ENCODE measurements at places on chromosomes 5 and 9.

- no peak for DNase-seq
Observed at GRCh38 chr9:104240890-104241289, 146.8 kb downstream of the SMC2 start.

DNA sequence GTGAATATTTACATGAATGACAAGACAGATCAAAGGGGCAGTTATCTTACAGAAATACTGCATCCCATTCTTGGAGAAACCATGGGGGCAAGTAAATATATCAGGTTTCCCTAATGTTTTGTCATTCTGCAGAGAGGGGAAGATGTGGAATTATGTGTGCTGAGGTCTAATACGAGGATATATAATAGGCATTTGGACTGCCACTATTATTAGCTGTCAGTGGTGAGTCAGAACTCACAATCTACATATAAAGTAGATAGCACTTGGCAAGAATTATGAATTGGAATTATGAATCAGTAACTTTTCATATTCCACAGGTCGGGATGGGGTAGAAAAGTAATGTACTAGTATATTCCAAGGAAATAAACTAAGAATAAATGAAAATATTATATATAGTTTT lies 121.7 kb downstream of the GIN1 start:
- DNase-seq: no peak

DNA sequence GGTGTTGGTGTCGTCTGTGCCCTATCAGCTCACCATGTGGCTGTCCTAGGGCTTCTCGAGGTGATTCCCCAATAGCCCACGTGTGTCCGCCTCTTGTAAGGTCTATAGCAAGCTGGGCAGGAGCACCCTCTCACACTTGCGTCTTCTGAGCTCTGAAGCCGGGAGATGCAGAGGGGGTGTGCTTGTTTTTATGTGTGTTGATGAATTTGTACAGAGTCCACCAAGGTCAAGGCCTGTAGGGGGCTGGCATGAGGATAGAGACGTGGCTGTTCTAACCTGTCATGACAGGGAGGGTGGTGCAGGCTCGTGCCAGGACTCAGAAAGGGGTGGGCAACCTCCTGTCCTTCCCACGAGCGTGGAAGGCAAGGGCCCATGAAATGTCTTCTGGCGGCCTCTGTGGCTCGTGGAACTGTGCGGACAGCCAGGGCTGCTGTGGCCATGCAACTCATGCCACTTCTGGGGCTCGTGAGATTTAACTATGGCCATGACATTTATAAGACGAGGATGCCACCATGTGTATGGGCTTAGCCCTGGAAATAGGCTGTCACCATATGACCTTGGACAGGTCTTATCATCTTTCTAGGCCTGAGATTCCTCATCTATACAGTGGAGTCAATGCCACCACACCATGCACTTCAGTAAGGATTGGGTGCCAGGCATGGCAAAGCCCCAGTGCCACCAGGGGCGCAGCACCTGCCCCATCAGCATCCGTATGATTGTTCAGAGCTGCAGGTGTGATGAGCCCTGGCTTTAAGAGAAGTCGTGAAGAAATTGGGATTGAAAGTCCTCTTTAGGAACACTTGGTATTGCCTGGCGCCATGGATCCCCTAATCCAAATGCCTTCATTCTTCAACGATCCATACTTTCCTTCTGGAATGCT lies 2.3 kb upstream of the OLFM1 start:
- no peak for DNase-seq

- DNase-seq: no peak
Observed at GRCh38 chr5:80566711-80567259, 3.3 kb downstream of the ANKRD34B start.

DNA sequence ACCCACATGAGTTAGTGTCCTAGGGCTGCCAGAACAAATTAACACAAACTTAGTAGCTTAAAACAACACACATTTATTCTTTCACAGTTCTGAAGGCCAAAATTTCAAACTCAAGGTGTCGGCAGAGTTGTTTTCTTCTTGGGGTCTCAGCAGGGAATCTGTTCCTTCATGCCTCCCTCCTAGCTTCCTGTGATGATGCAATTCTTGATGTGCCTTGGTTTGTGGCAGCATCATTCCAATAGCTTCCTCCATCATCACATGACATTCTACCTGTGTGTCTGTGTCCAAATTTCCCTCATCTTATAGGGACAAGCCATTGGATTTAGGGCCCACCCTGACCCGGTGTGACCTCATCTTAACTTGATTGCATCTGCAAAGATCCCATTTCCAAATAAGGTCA lies 12.2 kb upstream of the SLC25A48 start:
- DNase-seq: no peak

DNA sequence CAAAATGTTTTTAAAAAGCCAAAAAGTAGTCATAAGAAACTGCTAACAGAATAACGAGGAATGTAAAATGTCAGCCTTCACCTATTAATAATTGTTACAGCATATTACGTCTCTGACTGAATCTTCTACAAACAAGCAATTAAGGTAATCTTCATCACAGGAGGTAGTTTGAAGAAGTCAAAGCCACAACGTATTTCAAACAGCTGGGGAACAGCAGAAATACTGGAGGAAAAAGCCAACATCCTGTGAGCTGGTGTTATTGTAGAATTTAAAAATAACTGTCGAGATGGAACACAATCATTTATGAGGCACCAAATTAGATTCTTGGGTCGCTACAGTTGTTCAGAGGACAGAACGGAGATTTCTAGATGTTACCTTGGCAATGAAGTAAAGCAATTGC lies 450.5 kb downstream of the AGTPBP1 start:
- DNase-seq: no peak

GRCh38 chr5:60507687-60508086 lies 192.3 kb downstream of the DEPDC1B start:
- no peak for DNase-seq

- no peak for DNase-seq
Observed at GRCh38 chr5:174177976-174178605, 132.6 kb downstream of the NSG2 start.

DNA sequence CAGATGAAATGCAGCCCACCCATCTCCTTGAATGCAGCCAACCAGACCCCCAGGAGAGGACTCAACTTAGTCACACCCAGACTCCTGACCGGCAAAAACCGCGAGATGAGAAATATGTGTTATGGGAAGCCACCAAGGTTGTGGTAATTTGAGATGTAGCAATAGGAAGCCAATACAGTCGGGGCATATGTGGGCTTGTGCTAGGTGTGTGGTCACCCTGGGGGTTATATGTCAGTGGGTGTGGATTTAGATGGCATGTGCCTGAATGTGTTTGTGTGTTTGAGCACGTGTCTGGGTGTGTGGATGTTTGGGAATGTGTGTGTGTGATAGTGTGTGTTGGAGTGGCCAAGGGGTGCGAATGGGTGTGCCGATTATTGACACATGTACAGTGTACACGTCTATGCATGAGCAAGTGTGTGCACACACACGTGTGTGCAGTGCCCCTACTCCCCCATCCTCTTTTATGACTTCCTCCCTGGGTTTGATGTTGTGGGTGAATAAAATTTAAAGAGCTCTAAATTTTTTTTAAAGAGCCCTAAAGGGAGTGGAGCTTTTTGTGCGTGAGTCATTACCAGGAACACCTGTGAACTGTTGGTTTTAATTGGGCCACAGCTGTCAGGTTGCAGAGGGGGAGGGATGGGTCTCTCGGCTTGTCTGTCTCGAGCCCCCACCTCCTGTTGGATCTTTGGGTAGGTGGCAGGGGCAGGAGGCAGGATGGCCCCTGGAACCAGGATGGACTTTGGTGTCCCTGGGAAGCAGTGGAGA lies 86.8 kb downstream of the LHX2 start:
- DNase-seq: no peak

DNA sequence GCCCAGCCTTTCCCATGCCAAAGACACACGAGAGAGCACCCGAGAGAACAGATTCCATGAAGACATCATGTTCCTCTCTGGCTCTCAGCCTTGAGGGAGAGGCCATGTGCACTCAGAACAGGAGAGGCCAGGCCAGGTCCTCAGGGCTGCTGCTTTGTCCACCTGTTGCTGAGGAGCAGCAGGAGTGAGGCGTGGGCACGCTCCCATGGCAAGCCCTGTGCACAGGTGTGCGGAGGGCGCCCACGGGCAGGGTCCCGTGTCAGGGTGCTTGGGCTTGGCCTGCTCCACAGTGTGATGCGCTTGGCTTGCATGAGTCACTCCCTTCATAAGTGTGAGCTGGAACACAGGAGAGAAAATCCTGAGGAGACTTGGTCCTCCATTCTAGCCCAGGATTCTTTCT lies 27.4 kb downstream of the ZNF354A start:
- no peak for DNase-seq

DNA sequence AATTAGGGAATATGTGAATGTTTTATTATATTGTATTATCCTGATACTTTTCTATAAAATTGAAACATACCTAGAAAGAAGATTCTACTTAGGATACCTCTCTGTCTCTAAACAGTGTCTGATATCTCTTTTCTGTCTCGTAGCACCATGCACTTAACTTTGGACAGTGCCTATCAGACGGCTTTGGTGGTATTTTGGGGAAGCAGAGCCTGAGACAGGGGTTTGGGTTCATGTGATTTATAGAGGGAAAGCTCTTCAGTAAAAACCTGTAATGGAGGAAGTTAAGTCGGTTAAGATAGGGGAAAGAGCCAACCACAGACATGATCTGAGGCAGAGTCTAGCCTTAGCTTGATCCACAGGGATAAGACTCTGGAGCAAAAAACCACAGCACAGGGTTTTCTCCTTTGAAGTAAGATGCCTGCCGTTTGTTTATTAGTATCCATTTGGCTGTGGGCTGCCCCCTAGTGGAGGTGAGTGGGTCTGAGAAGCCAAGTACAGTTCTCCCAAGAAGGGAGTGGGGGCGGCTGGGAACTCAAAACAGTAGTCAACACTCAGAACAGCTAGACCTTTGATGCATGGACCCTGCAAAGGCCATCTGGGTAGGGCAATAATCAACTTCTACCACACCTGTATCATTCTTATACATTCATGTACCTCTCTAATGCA lies 141.2 kb upstream of the ASTN2 start:
- DNase-seq: peak; percentile 70

- no peak for DNase-seq
Observed at GRCh38 chr5:73136055-73136562, 15.7 kb downstream of the TMEM171 start.

DNA sequence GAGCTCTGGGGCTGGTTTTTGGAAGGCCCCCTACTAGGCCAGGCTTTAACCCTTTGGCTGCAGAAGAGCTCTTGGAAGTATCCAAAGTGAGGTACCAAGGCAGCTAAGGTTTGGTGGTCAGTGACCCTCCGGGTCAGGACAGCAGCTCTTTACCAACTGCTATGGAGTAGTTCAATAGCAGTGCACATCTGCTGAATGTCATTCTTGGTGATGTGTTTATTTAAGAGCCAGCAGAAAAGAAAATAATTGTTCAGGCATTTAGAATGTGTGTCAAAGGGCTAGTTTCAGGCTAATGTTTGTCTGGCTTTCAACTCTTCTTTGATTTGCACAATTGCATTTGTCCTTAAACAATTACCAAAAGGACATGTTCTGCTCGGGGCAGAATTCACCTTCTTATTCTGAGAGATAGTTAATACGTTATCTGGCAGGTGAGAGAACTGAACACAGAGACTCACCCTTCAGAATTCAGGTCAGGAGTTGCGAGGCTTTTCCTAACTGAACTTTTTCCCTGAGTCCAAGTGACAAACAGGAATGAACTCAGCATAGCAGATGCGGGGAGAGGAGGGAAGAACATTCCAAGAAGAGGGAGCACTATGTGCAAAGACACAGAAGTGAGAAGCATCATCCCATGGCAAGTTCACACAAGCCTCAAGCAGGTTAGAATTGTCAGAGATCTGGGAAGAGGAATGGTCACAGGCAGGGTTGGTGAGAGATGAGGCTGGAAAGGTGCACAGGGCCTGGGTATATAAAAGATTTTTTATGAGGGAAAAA lies 556.7 kb upstream of the TLE4 start:
- DNase-seq: no peak

- DNase-seq: no peak
Observed at GRCh38 chr5:122561209-122561608, 213.7 kb upstream of the SNX2 start.

- no peak for DNase-seq
Observed at GRCh38 chr5:55533521-55534435, 986 bp downstream of the PLPP1 start.

DNA sequence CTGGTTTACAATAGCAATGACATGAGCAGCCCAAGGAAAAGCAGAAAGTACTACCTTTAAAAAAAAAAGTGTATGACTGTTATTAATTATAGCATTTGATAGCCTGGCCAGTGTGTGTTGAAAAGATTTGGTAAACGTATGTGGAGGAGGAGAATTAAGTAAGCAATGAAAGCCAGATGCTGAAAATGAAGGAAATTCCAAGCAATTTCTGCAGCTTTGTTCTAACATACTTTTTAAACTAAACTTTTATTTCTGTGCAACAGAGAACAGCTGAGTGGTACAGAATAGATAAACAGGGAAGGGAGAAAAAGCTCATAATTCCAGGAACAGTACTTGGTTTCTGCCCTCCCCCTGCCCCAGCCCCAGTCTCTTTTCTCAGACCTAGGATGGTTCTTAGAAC lies 252.6 kb downstream of the ADAMTSL1 start:
- no peak for DNase-seq

DNA sequence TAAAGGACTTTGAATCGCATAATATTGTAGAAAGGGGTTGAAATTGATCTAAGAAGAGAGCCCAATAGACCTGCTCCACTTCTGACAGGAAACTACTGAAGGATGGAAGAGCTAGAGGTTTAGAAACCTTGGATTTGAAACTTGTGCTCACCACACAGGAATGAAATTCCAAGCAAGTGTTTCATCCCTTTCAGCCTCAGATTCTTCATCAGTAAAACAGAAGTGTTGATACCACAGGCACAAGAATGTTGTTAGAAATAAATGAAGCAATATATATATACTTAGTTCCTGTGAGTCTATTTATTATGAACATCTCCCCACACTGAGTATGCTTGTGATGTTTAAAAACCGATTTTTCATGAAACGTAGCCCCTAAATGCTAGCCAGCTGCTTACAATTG lies 43.8 kb downstream of the PRRC1 start:
- DNase-seq: no peak

DNA sequence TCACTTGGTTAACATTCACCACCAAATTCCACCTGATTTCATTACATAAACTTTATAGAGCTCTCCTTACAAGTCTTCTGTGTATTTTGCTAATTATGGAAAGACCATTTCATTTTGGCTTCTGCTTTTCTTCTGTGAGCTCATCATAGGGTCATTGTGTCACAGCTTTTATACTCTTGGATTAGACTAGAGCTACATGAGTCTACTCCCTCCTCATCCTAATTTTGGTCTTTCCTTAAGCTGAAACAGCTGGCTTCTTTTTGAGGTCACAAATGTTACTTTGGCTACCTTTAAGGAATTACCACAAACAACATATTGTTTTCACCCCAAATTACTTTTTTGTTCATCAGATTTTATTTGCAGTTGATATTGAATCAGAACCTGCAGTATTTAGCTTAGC lies 103.0 kb downstream of the NPR3 start:
- no peak for DNase-seq

DNA sequence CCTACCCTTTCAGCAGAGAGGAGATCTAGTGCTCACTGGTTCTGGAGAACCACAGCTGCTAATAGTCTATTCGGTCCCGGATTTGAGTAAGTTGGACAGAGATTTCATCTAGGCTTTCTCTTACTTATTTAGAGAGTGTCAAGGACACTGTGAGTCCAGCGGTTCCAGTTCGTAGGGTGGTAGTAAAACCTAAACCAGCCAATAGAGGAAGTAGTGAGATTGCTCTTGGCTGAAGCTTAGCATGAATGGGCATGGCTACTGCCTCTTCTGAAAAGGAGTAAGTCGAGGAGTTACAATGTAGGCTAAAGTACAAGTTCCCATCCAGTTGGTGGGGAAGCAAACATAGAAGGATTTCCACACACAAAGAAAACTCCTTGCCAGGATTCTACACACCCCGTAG lies 109.6 kb upstream of the MOCS2 start:
- no peak for DNase-seq

- no peak for DNase-seq
Observed at GRCh38 chr5:95069021-95069420, 215.9 kb downstream of the MCTP1 start.

GRCh38 chr9:4228606-4229005 lies 71.3 kb downstream of the GLIS3 start:
- DNase-seq: no peak

All from activated CD4-positive, alpha-beta T cell treated with anti-CD3 and anti-CD28 coated beads for 36 hours (primary cell).